ENCODE measurements at places on chromosomes 6 and 20.

DNA sequence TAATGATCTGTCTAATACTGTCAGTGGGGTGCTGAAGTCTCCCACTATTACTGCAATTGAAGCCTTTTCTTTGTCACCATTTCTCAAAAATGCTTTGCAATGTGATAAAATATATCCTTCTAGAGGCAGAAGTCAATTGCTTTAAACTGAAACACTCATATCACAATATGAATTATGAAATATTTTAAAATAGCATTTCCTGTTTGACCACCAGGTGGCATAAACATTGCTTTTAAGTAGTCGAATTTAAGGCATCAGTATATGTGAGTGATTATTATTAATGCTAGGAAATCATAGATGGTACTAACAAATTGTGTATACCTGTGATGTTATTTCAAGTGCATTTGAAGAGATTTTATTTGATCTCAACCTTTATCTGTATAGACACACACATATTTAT is 87.5 kb downstream of the MEI4 start:
- peak; percentile 5 for DNase-seq

DNA sequence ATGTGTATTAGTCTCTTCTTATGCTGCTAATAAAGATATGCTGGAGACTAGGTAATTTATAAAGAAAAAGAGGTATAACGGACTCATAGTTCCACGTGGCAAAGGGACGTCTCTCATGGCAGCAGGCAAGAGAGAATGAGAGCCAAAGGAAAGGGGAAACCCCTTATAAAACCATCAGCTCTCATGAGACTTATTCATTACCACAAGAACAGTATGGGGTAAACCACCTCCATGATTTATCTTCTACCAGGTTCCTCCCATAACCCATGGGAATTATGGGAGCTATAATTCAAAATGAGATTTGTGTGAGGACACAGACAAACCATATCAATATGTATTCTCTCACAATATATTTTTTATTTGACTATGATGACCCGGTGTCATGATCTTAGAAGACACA is 109.1 kb downstream of the UTRN start:
- DNase-seq = no peak

DNA sequence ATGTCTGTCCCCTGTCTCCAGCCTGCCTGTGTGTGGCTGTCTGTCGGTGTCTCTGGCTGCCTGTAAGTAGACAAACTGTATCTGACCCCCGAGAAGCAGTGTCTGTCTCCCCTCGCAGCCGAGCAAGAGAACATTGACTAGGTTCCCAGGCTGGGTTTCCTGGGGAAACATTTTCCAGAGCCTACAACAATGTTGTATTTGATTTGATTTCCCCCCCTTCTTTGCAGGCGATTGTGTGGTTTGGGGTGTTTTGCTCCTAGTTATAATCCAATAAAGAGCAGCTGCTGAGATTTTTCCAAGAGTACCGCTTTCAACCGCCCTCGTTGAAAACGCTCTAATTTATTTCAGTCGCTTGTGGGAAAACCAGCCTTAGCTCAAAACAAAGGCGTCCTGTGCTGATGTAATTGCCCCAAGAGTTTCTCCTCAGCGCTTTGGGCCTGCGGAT is 92.6 kb downstream of the CDC5L start:
- DNase-seq = no peak

GRCh38 chr6:169982461-169983386 is 231.3 kb downstream of the ERMARD start:
- DNase-seq = no peak

DNA sequence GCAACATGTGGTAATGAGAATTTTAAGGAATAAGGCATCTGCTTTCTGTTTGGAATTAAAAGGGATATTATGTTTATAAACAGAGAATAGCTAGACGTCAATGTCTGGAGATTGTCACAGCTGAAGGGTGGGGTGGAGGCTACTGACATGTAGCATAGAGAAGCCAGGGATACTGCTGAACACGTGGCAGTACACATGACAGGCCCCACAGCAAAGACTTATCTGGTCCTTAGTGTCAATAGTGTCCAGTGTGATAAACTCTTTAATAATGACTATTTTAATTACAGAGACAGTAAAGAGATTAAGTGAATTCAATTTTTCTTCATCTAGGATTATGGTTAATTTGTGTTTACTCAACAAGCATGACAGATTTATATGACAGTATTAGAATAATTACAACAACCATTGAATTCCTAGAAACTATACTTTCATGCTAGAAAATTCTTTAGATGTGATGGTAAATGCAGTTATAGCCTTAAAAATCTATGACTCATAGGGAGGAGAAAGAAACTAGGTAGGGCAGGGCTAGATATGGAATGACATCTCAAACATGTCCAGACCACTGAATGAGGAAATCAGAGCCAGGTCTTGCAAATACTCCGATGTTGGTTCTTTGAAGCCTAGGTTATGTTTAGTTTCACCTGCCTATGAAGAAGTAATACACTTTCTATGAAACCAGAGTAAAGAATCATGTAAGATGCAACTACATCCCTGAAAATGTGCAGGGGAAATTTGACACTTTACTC is 399.5 kb downstream of the PHF3 start:
- DNase-seq = no peak

DNA sequence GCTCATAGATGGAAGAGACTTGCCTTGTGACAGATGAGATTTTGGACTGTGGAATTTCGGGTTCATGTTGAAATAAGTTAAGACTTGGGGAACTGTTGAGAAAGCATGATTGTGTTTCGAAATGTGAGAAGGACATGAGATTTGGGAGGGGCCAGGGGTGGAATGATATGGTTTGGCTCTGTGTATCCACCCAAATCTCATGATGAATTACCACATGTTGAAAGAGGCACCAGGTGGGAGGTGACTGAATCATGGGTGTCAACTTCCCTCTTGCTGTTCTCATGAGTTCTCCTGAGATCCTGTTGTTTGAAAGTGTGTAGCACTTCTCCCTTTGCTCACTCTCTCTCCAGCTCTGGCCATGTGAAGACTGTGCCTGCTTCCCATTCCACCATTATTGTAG is 17.9 kb downstream of the AHI1 start:
- DNase-seq = no peak

GRCh38 chr6:148657048-148657447 is 89.8 kb upstream of the UST start:
- DNase-seq = peak; percentile 68
